Activated B cell treated with CpG ODN at 0.5 μM for 24 hours (primary cell): ENCODE measurements at places on chromosomes 11 and 22. TPM values are rescaled to one million over a fixed set of nuclear protein-coding genes. Genes with fewer than 3 reads are reported as not detected.

The TRIM6 gene
- 0.22 and 0.44 TPM in 2 replicates for total RNA-seq

The MMP10 gene
- not detected in 2 replicates for total RNA-seq

The BIRC3 gene
- 236 and 270 TPM in 2 replicates for total RNA-seq

The DKK3 gene
- total RNA-seq, result 0.12 TPM in 1 of 2 replicates, not detected in the other

The SAA1 gene
- total RNA-seq, result not detected in 2 replicates

DNA sequence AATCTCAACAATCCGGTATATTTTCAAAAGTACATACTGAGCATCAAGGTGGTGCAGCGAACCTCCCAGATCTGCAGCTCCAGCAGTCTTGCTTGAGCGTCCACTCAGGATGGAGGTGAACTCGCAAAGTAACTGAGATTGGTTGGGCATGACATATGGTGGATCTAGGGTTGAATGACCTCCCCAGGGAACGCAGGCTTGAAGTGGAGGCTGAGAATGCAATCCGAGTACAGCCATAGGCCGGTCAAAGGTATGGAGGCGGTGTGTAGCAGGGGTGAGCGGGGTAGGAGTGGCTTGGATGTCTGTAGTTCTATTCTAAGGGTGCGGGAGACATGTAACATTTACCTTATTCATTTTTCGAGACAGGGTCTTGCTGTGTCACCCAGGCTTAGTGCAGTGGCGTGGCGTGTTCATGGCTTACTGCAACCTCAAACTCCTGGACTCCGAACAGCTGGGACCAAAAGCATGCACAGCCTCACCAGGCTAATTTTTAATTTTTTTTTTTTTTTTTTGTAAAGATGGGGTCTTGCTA lies 631 bp upstream of the C22orf39 start:
- peak; percentile 40 for DNase-seq

- no peak for DNase-seq
Measured at GRCh38 chr11:116925050-116925449, 87.6 kb upstream of the APOA1 start.

DNA sequence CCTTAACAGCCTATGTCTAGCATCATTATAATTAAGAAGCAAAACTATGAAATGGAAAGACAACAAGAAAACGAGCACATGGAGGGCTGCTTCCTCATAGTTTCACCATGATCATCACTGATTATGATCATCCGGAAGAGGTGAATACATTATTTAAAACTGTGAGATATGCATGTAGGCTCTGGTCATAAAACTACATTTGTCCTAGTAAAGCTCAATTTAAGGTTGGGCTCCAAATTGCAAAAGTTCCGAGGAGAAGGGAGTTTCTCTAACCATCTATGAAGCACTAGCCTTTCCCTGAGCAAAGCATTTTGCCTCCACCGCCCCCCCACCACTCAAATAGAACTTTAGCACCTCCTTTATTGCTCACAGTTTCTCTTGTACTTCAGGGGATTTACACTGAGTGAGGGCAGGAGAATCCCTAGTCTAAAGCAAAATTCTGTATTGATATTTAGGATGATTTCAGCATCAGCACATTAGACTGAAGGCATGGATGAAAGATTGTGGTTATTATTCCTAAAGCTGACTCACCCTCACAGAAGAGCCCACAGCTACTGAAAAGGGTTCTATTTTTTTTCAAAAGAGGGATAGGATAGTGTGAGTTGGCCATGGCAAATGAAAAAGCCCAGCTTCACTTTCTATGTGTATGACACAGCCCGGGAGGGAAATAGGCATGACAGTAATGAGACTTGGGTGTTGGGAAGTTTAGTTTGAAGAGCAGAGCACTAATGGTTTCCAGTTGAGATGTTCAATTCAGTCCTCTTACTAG lies 203.4 kb downstream of the CADM1 start:
- no peak for DNase-seq

DNA sequence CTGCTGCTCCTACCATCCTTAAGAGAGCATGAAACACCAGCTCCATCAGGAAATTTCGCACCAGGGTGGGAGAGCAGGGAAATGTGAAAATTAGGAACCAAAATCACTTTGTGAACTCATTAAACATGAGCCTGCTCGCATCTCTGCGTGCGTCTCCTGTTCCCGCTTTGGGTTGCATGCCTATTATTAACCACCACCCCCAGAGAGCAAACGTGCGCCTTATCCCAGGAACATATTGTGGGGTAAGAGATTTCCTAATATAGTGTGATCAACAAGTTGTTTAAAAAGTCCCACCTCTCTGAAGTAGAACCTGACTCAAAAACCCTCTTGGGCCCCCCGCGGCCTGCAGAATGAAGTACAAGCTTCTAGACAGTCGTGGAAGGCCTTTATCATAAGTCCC lies 115.0 kb downstream of the TENM4 start:
- DNase-seq, result no peak

GRCh38 chr11:115497303-115497702 lies 6.9 kb downstream of the CADM1 start:
- no peak for DNase-seq

- DNase-seq, result no peak
Measured at GRCh38 chr11:28819741-28820140, 711.6 kb downstream of the METTL15 start.
